ENCODE measurements at places on chromosomes 2 and 18.

- DNase-seq: no peak
Observed at GRCh38 chr2:11858883-11859282, 112.5 kb downstream of the LPIN1 start.

DNA sequence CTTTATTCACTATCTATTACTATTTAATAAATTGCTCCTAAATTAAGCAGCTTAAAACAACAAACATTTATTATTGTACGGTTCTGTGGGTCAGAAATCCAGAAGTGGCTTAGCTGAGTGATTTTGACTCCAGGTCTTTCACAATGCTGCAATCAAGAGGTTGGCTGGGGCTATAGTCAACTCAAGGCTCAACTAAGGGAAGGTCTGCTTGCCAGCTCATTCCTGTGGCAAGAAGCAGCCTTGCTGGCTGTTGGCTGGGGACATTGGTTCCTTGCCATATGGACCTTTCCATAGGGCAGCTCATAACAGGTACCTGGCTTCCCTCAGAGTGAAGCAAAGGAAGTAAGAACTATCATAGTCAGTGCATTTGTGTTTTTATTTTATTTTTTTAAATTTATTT lies 5.0 kb upstream of the MRPL19 start:
- no peak for DNase-seq

DNA sequence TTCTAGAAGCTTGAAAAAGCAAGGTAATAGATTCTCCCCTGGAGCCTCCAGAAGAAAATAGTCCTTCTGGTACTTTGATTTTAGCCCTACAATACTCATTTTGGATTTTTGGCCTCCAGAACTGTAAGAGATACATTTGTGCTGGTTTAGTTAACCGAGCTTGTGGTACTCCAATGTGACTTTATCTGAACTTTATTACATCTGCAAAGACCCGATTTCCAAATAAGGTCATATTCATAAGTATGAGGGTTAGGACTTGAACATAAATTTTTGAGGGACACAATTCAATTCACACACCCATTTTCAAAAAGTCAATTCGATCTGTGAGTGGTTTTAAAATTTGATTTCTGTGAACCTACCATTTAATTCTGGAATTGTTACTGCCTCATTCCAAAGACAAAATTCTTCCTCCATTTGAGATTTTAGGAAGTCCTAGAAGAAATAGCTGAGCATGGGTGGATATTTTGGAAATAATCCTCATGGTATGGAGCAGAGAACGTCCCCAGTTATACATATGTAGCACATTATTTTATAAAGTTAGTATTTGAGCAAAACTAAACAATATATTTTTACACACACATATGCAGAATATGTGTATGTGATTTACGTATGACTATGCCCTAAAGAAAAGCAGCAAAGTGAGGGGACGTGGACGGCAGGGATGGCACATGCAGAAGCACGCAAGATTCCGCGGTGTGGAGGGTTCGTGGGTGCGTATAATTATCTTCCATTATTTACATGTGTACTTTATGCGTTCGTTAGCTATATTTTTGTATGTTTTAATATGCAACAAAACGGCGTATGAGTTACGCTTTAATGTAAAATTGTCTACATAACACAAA lies 905 bp upstream of the NUP35 start:
- DNase-seq: peak; percentile 5

GRCh38 chr2:131146231-131146630 lies 41.1 kb downstream of the PLEKHB2 start:
- no peak for DNase-seq

DNA sequence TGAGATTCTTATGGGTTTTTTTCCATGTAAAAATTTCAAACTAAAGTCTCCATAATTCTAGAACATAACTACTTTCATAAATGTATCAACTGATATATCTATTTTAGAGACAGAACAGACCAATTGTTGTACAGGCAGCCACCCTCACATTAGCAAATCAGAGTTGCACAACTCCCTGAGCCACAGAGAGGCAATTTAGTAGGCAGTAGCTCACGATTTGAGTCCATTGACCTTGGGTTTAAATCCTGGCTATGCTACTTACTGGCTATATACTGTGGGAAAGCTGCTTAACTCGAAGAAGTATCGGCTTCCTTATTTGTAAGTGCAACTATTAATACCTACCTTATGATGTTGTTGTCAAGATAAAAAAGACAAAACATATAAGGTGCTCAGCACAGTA lies 16.2 kb downstream of the MTIF2 start:
- no peak for DNase-seq

DNA sequence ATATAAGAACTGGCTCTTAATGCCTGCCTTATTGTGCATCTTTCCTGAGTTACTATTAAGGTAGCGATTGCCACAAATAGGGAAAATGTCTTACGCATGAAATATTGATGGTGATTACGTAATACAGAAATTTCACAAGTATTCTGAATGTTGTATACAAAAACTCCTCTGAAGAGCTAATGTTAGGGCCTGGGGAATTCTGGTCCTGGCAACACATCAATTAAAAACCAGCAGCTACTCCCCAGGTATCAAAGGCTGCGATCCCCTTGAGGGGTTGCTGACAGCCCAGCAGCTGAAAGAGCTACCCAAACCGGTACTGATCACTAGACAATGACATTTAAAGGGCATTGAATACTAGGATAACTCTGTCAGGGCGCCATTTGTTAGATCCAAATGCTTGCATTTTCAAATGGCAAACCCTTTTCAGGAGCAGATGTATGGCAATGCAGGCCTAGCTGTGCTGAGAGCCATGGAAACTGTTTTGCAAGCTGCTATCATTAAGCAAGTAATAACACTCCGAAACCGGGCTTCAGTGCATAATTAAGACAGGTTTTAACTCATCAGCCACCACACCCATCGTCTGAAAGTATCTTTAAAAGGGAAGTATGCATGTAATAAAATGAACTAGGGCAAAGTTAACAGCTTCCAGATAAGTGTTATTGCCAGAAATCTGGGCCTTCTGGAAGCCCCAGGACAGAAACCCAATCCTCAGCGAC lies 78.4 kb downstream of the CLHC1 start:
- DNase-seq: peak; percentile 55

DNA sequence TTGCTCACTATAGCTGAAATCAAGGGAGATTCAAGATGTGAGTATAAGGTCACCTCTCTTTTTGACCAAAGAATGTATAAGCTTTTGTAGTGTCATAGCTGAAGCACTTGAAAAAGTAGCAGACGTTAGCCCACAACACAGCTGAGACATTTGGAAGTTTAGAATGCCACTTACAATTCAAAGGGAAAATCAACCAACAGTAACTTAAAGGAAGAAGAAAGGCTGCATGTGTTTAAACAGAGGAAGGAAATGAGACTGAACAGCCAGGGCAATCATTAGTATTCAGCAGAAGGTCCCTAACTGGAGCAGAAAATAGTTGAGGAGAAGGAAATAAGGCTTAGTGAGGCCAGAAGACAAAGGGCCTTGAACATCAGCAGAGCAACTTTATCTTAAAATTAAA lies 23.5 kb upstream of the SCG2 start:
- DNase-seq: no peak

DNA sequence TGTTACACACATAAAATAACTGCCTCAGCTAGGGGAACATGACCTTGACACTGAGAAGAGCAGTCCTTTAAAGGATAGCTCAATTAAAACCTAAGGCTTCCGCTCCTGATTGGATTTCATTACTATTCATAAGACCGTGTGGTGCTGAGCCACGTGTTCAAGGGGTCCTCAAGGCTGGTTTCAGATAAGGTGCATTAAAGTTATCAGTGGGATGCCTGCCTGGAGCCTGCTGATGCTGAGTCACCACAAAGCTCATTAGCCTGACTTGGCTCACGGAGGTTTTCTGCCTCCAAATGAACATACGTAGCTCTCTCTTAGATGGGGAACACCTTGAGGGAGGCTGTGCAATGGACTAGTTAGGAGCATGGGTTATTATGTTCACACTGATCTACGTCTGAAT lies 518.9 kb downstream of the TDRD15 start:
- DNase-seq: no peak

- DNase-seq: no peak
Observed at GRCh38 chr2:19833978-19834377, 67.8 kb downstream of the TTC32 start.

- DNase-seq: no peak
Observed at GRCh38 chr2:27023740-27024139, 9.0 kb upstream of the TMEM214 start.

GRCh38 chr18:56475250-56475649 lies 163.1 kb downstream of the TXNL1 start:
- DNase-seq: peak; percentile 29

GRCh38 chr2:42386682-42387081 lies 25.7 kb upstream of the COX7A2L start:
- DNase-seq: no peak

GRCh38 chr2:33166287-33166881 lies 219.6 kb downstream of the LTBP1 start:
- DNase-seq: peak; percentile 77

DNA sequence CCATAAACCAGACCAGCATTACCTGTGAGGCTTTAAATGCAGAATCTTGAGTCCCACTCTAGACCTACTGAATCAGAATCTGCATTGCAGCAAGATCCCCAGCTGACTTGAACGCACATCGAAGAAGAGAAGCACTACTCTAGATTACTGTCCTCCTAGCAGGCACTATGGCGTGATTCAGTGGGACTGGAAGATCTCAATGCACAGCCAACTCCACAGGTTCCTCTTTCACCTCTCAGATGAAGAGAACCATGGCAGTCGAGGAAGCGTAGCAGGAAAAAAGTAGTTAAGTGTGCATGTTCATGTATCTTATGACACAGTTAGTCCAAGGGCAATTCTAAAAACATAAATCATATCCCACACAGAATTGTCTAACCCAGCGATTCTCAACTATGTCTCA lies 97.4 kb downstream of the STK39 start:
- DNase-seq: no peak

GRCh38 chr2:7427293-7428060 lies 510.3 kb downstream of the RNF144A start:
- DNase-seq: peak; percentile 33

GRCh38 chr2:113370478-113371091 lies 66.9 kb upstream of the ZNG1B start:
- DNase-seq: peak; percentile 58

DNA sequence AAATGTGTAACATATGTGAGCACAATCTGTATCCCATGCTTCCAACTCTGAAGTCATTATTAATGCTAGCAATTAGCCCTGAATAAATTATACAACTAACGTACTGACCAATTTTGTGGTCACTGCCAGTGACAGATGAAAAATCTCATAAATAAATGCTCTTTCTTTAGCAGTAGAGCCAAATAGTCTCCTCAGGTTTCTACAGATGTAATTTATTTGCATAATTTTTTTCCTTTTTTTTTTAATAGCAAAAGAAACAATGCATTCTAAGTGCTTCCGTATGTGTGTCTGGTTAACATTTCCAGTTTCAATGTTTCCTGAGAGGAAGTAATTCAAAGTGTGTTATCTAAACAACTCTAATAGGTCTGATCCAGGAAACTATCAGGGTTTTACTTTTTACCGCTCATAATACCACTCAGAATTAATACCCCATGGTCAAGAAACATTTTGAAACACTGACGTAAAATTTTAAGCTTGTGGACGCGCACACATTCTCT lies 108.4 kb downstream of the MEP1B start:
- DNase-seq: peak; percentile 11

DNA sequence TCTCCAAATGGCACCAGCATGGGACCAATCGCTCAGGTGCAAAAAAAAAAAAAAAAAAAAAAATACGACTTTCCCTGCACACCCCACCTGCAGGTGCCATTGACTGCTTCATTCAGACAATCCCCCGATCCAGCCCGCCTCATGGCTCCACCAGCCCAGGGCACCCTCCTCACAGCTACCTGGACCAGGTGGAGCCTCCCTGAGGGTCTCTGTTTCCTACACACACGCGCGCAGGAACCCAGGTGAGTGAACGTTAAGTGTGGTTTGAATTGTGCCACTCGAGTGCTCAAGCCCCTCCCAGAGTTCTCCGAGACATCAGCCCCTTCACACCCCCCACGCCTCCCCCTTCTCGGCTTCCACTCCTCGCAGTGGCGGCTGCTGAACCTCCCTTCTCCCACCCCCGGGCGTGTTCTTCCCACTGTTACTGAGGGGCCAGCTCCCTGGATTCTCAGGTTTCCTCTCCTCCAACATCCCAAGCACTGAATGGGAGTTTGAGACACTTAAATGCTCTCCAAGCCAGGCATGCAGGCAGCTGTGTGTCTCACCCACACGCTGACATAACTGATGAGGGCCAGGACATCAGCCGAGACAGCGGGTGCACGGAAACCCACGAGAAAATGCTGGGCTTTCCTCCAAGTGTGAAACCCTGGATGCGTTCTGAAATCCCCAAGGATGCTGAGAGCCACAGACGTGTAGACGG lies 88.8 kb upstream of the SNTG2 start:
- no peak for DNase-seq

DNA sequence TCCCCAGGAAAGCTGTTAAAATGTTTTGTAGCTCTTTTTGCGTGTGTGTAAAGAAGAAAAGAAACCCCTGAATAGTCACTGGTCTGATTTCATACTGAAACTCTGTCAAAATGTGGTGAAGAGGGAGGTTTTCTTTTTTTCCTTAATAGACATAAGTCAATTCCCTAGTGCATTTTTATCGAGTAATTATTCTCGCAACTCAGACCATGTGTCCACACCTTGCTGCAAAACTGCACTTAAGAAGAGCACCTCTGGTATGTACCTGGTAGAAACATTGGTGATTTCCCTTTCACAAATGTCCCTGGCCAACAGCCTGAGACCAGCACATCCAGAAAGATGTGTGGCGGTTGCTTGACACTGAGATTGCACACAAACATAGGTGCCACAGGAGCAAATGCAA lies 159.9 kb downstream of the ZNF521 start:
- DNase-seq: no peak

- DNase-seq: no peak
Observed at GRCh38 chr2:88247531-88247930, 77.4 kb downstream of the THNSL2 start.

GRCh38 chr2:240435457-240435947 lies at the start of gene GPC1:
Gene GPC1, plus strand, starts transcription at chr2:240435663. Its CDS starts 256 bp downstream, at chr2:240435919.
- peak; percentile 75 for DNase-seq

- peak; percentile 39 for DNase-seq
Observed at GRCh38 chr2:85537600-85538506, 1.1 kb upstream of the MAT2A start.

GRCh38 chr2:158815658-158816057 lies 20.5 kb downstream of the DAPL1 start:
- no peak for DNase-seq

DNA sequence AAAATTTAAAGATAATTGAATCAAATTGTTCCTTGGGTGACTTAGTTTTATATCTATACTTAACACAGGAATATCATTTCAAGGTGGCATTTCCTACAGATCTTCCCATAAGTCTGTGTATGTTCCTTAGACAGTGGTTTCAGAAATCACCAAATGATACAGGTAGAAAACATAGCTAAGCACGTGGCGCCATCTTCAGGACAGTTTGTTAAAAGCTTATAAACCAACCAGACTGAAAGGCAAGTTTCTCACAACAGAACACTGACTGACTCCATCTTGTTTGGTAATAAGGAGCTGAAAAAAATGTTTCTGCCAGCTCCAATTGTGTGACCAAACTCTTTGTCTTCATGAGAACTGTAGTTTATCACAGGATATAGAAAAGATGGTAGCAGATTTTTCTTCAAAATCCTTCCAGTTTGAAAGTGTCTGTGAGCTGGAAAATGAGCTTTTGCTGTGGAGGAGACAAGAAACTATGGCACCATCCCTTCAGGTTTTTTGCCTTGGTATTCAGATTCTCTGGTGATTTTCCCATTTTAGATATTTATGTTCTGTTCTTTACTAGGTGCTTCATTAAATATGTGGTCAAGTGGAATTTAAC lies 34.8 kb upstream of the NEUROD1 start:
- peak; percentile 65 for DNase-seq

Data from fibroblast of lung (primary cell).